Daoy (cell line): ENCODE measurements at places on chromosomes 6 and 20.

DNA sequence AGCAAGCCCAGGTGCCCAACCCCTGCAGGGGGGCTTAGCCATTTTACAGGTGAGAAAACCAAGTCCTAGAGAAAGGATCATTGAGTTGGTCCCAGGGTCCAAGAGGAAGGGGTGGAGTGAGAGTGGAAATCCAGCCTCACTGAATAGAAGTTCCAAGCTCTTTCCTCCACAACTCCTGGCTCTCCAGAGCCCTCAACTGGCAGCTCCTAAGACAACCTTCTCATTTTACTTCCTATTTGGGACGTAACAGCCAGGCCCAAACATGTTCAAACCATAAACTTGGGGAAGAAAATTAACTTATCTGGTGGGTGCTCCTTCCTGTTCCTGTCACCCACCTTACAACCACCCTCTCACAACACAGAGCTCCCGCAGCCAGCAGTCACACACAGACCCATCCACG lies 57.9 kb downstream of the PRND start:
- DNase-seq: no peak

- DNase-seq: peak; percentile 92
Observed at GRCh38 chr6:28212510-28213212, 12.4 kb upstream of the ZSCAN9 start.

DNA sequence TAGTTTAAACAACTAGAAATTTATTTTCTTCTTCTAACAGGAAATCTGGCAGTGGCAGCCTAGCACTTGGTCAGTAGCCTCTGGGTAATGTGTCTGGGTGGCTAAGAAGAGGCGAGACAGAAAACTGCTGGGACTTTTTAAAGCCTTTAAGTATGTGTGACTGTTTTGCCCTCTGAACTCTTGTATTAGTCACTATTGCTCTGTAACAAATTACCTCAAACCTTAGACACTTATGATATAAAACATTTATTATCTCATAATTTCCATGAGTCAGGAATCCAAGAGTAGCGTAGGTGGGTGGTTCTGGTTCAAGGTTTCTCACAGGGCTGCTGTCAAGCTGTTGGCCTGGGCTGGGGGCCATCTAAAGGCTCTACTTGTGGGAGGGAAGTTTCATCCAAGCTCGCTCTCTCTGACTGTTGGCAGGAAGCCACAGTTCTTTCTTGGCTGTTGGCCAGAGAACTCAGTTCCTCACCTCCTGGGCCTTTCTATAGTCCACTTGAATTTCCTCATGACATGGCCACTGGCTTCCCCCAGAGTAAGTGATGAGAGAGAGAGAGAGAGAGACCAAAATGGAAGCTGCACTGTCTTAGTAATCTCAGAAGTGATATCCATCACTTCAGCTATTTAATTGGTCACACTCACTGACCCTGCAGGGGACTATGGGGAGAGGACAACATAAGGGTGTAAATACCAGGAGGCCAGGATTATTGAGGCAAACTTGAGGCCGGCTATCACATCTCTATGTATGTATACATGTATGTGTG lies 17.4 kb upstream of the TBC1D22B start:
- peak; percentile 94 for DNase-seq

DNA sequence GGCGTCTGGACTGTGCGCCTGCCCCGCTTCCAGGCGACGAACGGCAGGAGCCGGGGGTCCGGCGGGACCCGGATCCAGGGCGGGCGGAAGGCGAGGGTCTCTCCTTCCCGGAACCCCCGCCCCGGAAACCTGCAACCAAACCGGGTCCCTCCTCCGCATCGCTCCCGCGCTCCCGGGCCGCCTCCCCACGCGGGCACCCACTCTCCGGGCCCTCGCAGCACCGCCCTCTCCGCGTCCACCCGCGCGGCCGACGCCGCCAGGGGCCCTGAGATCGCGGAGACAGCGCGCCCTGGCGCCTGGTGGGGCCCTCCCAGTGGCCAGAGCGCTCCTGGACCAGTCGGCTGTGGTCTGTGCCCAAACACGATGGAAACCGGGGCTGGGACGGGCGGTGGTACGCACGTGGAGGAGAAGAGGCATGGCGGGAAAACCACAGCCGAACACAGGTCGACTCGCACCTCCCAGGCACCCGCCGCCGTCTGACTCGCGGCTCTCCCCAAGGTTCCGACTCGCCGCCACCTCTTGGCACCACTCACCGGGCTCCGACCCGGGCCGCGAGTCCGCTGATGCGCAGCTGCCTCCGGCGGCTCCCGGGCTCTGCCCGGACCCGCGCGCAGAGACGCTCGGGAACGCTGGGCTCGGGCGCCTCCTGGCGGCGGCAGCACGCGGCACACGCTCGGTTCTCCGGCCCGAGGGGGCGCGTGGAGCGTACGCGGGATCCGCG lies 7.9 kb downstream of the NKX2-2 start:
- DNase-seq: peak; percentile 75
